ENCODE measurements at places on chromosomes 13 and 19.

DNA sequence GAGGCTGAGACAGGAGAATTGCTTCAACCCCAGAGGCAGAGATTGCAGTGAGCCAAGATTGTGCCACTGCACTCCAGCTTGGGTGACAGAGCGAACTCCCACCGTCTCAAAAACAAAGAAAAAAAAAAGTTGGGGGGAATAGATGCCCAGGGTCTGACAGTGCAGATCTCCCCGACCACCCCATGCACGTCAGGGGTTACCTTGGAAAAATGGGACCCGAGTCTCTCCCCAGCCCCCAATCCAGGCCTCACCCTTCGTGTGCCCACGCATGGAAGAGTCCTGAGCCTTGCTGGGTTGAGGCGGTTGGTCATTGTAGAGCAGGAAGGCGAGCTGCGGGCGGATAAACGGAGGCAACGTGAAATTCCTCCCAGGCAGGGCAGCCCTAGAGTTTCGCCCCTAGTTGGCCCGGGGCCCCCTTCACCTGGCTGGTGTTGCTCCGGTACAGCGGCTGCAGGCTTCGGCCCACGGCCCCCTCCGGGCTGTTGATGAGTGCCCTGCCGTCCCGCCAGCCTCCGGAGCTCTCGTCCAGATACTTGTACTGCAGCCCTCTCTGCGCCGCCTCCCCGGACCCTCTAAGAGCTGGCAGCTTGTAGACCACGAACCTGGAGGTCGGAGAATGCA, 588 bp downstream of the DNASE2 start:
- peak; percentile 29 for DNase-seq

GRCh38 chr13:62625214-62625881, 1209.7 kb upstream of the PCDH20 start:
- no peak for DNase-seq

GRCh38 chr19:39111593-39112199, 13.9 kb upstream of the PAK4 start:
- DNase-seq = no peak

- DNase-seq = no peak
These were observed 543.3 kb downstream of the FGF9 start for GRCh38 chr13:22214184-22214583.

DNA sequence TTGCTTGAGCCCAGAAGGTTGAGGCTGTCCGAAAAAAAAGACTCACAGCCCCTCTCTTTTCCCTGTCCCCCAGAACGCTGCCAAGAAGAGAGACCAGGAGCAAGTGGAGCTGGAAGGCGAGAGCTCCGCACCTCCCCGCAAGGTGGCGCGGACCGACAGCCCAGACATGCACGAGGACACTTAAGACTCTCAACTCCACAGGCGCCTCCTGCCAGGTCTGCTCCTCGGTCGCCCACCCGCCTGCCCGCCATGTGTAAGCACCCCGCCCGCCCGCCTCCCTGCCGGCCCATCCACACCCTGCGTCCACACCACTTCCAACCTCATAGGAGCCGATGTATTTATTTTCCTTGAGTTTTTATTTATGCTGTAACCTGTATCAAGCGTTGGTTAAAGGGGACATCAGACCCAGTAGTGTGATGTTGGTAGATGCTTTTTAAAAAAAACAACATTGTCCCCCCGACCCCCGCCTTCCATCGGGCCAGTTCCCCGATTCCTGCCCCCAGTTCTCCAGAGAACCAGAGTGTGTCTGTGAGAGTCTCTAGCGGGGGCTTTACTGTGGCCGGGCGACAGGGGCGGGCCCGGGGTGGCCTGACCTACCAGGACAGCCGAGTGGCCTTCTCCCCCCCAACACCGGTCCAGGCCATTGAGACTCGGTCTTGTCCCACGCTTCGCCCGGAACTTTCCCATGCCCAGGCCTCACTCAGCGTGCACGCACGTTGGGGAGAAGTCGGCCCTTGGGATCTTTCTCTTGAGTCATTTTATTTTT, 10.3 kb downstream of the DDA1 start:
- no peak for DNase-seq
